HFFc6 (cell line): ENCODE measurements at places on chromosomes 4 and X. TPM values are rescaled to one million over a fixed set of nuclear protein-coding genes. Genes with fewer than 3 reads are reported as not detected.

GRCh38 chrX:128518508-128518907, 466.3 kb upstream of the ACTRT1 start:
- no peak for DNase-seq

SASH3 gene
- total RNA-seq: not detected in 3 replicates

GRCh38 chr4:76624931-76625715, 190.1 kb downstream of the SHROOM3 start:
- DNase-seq: no peak

PFKFB1 gene
- not detected in 3 replicates for total RNA-seq

- no peak for DNase-seq
These were observed at the start of gene UGT2A3 for GRCh38 chr4:68951078-68951805. UGT2A3 (minus strand) TSS chr4:68951804; CDS start chr4:68951760, 44 bp downstream.

GRCh38 chrX:123425471-123425870, 241.4 kb downstream of the GRIA3 start:
- DNase-seq: no peak

GRCh38 chr4:109574443-109574850, 14.4 kb downstream of the MCUB start:
- no peak for DNase-seq

- peak; percentile 61 for DNase-seq
These were observed 5.9 kb upstream of the SEPTIN6 start for GRCh38 chrX:119698845-119699244.

DNA sequence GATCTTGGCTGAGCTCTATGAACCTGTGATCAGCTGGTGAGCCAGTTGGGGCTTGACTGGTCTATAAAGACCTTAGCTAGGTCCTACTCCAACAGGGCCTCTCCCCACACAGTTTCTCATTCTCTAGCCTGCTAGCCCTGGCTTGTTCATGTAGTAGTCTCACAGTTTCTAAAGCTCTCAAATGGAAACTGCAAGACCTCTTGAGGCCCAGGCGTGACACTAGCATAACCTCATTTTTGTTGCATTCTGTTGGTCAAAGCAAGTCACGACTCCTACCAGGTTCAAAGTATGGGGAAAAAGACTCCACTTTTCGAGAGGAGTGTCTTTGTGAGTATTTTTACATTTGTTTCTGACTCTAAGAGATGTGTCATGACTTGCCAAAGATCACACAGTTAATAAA, 50.9 kb downstream of the CEP44 start:
- DNase-seq: no peak

GRCh38 chrX:46408553-46409407, 136.4 kb downstream of the ZNF674 start:
- DNase-seq: peak; percentile 40

FOXO4 gene
- total RNA-seq: 6.4 to 9.9 TPM (median 7.9 TPM) in 3 replicates

- DNase-seq: no peak
These were observed 42.0 kb upstream of the ARSJ start for GRCh38 chr4:114021451-114021850.

GRCh38 chr4:185002784-185003183, 15.5 kb upstream of the HELT start:
- no peak for DNase-seq

GRCh38 chr4:40940756-40941155, 191.0 kb downstream of the NSUN7 start:
- no peak for DNase-seq

PPM1K gene
- 5.9 to 9.1 TPM (median 7.6 TPM) in 3 replicates for total RNA-seq

DNA sequence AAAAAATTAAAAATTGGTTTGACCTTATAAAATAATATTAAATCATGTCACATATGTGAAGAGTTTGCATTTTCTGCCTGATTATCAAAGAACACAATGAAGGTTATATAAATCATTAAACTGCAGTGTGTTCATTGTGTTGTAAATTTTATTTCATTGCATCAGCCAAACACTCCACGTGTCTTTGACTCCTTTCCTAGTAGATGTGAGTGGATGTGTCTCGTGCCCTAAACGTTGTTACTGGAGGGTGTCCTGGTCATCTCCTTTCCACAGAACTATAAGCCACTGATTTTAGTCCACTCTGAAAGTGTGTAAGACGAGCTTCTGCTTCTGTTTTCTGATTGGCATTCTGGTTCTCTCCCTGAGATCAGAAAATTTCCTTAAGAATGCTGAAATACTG, 127.3 kb downstream of the NDST4 start:
- DNase-seq: no peak

GRCh38 chr4:152747444-152747843, 32.1 kb downstream of the TIGD4 start:
- DNase-seq: no peak

GRCh38 chrX:31099536-31100090, 27.8 kb upstream of the FTHL17 start:
- DNase-seq: no peak

HSPA4L gene
- total RNA-seq: 6.1 to 7.6 TPM (median 7.6 TPM) in 3 replicates

DNA sequence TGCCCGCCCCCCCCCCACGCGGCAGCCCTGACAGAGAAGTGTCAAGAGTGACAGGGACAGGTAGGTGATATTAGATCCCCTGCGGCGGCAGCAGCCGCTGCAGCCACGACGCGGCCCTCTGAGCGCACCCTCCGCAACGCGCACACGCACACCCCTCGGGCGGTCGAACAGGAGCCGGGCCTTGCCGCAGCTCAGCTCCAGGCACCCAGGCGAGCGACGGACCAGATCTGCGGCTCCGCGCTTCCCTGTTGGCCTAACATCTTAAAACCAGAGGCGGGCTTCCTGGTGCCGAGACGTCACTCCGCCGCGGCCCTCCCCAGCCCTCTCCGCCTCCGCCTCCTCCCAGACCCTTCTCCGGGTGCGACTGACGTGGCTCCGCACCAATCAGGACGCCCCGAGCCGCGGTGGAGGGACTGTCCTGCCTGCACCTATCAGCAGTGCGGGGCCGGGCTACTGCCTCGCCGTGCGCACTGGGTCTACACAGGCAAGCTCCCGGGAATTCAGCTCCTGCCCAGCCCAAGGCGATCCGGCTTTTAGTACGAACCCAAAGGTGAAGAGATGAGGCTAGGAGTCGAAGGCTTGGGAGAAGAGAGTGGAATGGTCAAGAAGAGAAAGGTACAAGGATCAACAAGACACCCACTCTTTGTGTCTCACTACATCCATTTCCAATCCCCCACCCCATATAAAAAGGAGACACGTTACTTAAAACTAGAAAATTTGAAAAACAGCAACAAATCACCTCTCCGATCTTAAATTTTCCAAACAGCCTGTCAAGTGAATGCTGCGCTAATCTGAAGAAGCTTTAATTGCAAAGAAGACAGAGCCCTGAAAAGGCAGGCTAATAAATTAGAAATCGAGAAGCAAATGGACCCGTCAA, at the start of gene PITX2:
PITX2 (minus strand) TSS at position 237 of the 877 bp plus-strand sequence. CDS start 617 bp downstream, outside the sequence.
- peak; percentile 100 for DNase-seq

GRCh38 chr4:158778712-158779111, 9.9 kb downstream of the FNIP2 start:
- DNase-seq: no peak

DNA sequence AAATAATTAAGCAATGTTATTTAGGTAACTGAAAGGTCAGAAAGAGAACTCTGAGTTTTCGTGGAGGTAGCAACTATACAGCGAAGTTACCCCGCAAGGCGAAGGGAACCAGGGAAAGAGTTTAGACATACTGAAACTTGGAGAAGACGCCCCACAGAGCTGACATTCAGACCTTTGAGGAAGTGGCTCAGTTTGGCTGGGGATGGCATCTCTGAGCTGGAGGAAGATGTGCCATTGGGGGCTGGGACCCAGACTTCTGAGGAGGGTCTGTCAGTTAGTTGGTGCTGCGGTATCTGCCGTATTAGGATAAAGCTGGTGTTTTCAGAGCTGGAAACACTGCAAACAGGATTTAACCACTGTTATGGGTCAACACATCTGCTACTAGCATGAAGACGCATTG, 156.6 kb downstream of the ANKRD50 start:
- no peak for DNase-seq

DNA sequence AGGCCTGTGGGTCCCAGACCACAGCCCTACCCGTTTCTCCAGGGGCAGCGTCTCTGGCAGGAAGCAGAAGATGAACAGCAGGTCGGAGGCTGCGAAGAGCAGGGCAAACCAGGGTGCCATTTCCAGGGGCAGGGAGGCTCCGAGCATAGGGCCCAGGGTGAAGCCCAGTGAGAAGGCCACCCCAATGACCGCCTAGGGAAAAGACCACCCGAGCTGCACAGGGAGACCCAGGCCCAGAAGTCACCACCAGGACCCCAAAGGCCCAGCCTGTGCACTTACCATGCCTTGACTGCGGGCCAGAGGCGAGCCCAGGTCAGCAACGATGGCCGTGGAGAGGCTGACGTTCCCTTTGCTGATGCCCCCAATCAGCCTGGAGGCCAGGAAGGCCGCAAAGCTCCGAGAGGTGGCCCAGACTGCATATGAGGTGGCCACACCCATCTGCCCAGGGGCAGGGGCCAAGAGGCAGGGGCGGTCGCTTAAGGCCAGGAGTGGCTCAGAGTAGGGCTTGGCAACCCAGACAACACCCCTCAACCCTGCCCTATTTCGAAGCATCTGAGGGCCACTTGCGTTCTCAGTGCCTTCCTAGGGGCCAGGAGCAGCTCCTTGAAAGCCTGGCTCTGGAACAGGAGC, 30.8 kb downstream of the NOP14 start:
- no peak for DNase-seq

- no peak for DNase-seq
These were observed 7.5 kb downstream of the ADD1 start for GRCh38 chr4:2850966-2851798.

DNA sequence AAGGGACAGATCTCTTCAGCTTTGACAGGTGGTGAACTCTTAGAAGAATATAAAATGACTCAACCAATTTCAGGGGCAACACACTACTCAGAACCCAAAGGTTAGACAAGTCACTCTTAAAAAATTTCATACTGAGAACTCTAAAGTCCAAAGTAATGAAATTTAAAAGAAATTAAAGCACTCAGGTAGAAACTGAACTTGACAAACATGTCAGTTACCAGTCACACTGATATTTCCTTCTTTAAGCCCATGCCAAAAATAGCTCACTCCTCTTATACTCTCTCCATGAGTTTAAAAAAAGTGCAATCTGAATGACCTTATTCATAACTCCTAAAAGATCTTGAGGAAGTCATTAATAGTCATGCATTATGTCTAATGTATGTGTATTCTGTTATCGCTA, 40.3 kb downstream of the AMMECR1 start:
- no peak for DNase-seq

TTC29 gene
- total RNA-seq: not detected in 3 replicates

- DNase-seq: no peak
These were observed 762.0 kb downstream of the GRID2 start for GRCh38 chr4:93065790-93066189.

DNA sequence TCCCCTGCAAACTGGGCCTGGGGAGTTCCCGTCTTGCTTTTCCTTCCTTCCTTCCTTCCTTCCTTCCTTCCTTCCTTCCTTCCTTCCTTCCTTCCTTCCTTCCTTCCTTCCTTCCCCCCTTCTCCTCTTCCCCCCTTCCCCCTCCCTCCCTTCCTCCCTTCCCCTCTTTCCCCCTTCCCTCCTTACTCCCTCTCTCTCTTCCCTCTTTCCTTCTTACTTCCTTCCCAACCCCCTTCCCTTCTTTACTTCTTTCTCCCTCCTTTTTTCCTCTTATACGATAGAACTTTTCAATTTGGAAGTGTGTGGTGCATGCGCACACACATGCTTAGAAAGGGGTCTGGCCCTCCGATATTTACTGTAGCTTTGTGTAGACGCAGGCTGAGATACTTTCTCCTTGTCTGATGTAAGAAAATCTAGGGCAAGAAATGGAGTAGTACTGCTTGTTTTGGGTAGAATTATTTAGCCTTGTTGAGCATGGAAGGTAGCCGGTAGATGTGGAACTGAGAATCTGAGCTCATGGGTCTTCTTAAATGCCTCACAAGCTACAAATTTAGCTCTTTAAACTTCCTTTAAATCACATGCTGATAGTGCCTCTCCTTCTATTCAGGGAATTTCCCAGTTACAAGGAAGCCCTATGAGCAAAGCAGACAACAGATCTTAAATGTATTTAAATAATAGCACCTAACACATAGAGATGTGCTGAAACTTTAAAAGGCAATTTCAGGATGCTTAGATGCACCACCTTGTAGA, 189.6 kb downstream of the GPAT3 start:
- DNase-seq: no peak

CXCL5 gene
- 0.15 to 0.17 TPM in 2 of 3 replicates, not detected in the other for total RNA-seq

- no peak for DNase-seq
These were observed 178.7 kb downstream of the RBM46 start for GRCh38 chr4:154959756-154960155.

MAMLD1 gene
- total RNA-seq: 3.7 and 4.6 TPM in 2 replicates

- peak; percentile 48 for DNase-seq
These were observed 38.6 kb downstream of the PTCHD1 start for GRCh38 chrX:23373129-23373804.
